Prostate gland (tissue), 2 donors: ENCODE measurements at places on chromosomes 7 and 10. TPM values are rescaled to one million over a fixed set of nuclear protein-coding genes. Genes with fewer than 3 reads are reported as not detected.

DNA sequence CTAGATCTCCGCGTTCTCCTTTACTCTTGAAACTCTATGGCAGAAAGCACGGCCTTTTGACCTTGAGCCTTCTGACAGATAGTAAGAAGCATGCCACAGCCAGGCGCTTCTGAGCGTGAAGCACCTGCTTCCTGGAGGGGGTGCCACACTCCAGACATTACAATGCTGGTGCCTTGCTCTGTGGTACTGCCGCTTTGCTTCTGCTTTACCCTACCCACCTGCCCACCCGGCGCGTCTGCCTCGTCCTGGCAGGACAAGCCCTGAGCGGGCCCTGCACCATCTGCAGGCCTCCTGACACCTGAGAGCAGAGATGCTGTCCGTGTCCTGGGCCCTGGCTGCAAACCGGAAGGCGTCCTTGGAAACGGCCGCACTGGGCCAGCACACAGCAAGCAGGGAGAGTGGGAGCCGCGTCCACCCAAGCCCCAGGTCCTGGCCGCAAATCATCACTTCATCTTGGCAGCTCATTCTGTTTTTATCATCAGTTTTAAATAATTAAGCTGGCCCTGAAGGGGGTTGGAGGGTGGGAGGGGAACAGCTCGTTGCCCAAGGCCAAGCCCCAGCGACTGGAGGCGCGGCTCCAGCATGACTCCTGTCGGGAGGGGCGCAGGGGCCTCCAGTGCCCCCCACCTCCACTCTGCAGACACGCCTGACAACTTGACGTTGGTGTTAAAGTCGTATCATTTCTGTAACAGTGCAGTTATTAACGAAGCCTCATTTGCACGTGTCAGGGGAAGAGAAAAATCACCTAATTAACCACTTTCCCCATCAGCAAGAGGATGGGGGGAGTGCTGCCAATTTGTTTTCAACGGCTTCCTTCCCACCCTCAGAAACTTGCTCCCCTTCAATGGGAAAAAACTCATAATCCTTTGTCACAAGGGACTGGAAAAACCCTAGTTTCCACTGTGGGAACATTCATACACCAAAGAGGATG, 132.2 kb downstream of the MAD1L1 start:
- H3K27me3 ChIP-seq, result no peaks in the 10 kb centered on the region
- no peak overlapping the region for H3K4me3 ChIP-seq
- H3K27ac ChIP-seq, result no peak overlapping the region
- H3K36me3 ChIP-seq, result no peaks in the 10 kb centered on the region

- no peaks in the 10 kb centered on the region for H3K27me3 ChIP-seq
- H3K4me1 ChIP-seq, result no peaks in the 10 kb centered on the region
Measured at GRCh38 chr7:91034459-91035368, 229.5 kb upstream of the FZD1 start.

DNA sequence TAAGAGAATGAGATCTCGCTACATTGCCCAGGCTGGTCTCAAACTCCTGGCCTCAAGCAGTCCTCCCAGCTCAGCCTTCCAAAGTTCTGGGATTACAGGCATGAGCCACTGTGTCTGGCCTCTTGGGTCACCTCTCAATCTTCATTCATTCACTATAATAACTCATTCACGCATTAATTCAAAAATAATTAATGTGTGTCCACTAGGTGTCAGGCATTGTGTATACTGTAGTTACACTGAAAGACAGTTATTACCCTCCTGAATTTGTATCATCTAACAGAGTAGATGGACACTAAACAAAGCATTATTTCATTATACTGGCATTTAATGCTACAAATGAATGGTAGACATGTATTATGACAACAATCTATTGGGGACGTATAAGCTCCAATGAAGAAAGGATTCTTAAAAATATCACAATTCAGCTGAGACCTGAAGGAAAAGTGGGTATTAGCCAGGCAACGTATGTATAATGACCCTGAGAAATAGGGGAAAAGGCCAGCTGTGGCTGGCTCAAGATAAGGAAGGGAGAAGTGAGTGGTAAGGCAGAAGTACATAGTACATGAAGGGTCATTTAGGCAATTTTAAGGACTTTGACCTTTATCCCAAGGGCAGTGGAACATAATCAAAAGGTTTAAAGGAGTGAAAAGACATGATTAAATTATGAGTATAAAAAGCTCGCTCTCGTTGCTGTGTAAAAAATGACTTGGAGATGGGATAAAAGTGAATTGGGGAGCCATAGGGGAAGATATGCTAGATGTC, 150.7 kb downstream of the BTAF1 start:
- no peak overlapping the region for H3K4me3 ChIP-seq
- no peaks in the 10 kb centered on the region for H3K4me1 ChIP-seq
- no peak for DNase-seq
- H3K36me3 ChIP-seq, result no peaks in the 10 kb centered on the region
- no peaks in the 10 kb centered on the region for H3K27me3 ChIP-seq
- H3K27ac ChIP-seq, result no peak overlapping the region

DNA sequence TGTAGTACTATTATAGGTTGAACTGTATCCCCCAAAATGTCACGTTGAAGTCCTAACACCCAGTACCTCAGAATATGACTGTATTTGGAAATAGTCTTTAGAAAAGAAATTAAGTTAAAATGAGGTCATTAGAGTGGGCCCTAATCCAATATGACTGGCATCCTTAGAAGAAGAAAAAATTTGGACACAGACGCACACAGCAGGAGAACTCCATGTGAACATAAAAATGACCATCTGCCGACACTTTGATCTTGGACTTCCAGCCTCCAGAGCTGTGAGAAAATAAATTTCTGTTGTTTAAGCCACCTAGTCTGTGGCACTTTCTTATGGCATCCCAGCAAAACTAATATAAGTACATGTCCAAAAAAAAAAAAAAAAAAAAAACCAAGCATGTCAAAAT, 225.8 kb downstream of the PARD3 start:
- no peak overlapping the region for H3K4me3 ChIP-seq
- no peaks in the 10 kb centered on the region for H3K27me3 ChIP-seq
- H3K27ac ChIP-seq, result no peak overlapping the region

DNA sequence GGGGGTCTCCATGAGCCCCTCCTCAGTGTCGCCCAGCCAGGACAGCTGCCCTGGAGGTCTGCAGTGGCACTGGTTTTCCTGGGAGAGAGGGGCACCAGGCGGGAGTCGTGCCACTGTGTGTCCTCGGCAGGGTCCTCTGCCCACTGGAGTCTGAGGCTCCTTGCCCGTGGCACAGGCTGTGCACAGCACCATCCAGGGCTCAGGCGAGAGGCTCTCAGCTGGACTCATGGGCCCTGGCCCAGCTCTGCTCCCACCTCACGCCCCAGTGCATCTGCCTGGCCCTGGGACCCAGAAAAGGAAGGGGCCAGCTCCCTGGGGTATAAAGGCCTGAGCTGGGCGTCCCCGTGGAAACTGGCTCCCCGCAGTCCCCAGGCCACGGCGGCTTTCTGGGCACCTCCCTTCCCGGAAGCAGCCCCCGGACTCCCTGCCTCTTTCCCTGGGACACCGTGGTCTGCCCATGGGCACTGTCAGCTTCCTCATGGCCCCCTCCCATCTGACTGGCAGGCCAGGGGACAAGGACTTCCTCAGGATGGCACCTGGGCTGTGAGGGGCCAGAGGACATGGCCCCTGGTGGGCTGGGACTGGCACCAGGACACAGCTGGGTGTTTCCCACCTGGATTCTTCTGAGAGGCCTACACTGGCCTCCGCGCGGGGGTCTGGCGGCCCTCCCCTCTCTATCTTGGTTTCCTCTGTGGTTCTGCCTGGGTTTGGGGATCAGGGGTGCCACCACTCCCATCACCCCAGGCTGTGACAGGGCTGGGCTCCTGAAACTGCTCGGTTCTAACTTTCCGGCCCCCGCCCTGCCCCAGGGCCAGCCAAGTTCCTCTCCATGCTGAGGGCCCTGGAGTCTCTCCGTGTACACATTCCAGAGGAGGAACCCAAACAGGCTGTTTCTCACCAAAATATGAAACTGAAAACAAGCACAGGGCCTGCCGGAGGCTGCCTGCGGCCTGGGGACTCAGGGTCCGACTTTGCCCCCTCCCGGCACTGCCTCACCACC, 5.5 kb downstream of the FOXL3 start:
- peaks cover 5% of the 10 kb centered on the region for H3K27me3 ChIP-seq
- H3K36me3 ChIP-seq, result no peaks in the 10 kb centered on the region
- H3K4me1 ChIP-seq, result no peaks in the 10 kb centered on the region
- H3K4me3 ChIP-seq, result no peak overlapping the region
- H3K27ac ChIP-seq, result no peak overlapping the region
- no peak for DNase-seq

- H3K36me3 ChIP-seq, result no peaks in the 10 kb centered on the region
- H3K27ac ChIP-seq, result no peak overlapping the region
- no peaks in the 10 kb centered on the region for H3K27me3 ChIP-seq
- no peak overlapping the region for H3K4me3 ChIP-seq
- no peaks in the 10 kb centered on the region for H3K4me1 ChIP-seq
- no peak for DNase-seq
Measured at GRCh38 chr10:86446440-86446839, 75.2 kb downstream of the WAPL start.

- H3K27me3 ChIP-seq, result no peaks in the 10 kb centered on the region
- no peaks in the 10 kb centered on the region for H3K4me1 ChIP-seq
Measured at GRCh38 chr10:102869258-102870198, at the start of gene AS3MT. Gene AS3MT (plus strand): TSS chr10:102869470. CDS start chr10:102869593, 123 bp downstream.

- H3K4me3 ChIP-seq, result no peak overlapping the region
- no peaks in the 10 kb centered on the region for H3K27me3 ChIP-seq
- no peaks in the 10 kb centered on the region for H3K36me3 ChIP-seq
- H3K4me1 ChIP-seq, result no peaks in the 10 kb centered on the region
Measured at GRCh38 chr10:112115781-112116385, 67.7 kb downstream of the GPAM start.

DNA sequence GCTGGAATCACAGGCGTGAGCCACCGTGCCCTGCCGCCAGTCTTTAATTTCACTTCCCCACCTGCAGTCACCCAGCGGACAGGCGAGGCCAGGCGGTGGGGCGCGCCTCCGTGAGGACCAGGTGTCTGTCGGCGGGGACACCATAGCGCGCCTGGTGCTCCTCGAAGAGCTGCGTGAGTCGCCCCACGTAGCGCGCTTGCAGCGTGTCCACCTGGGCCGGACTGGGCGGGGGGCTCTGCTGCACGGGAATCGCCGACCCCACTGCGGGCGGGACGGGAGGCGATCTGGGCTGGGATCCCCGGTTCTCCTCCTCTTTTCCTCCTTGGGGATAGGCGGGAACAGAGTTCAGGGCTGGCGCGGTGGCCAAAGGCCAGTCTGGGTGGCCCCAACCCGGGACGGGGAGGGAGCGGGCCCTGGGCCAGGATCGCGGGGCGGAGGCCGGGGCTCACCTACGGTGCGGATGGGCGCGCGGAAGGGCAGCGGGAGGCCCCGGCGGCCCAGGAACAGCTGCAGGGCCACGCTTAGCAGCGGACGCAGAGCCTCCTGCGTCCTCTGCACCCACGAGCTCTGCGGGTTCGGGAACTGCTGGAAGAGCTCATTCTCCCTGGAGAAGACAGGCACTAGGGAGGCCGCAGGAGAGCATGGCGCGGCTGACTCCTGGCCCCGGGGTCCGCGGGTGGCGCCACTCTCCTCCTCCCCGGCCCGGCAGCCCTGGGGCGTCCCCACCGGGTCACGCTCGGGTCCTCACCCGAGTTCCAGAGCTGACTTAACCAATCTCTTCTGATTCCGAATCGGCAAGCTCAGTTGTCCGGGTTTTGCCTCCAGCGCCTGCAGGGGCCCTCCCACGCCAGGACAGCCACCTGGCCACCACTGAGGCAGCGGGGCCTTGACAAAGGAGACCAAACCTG, 1.1 kb upstream of the MOGAT3 start:
- peaks cover 5% of the 10 kb centered on the region for H3K4me1 ChIP-seq
- no peak overlapping the region for H3K4me3 ChIP-seq
- peaks cover 14% of the 10 kb centered on the region for H3K27me3 ChIP-seq
- DNase-seq, result no peak

- no peaks in the 10 kb centered on the region for H3K36me3 ChIP-seq
- no peak overlapping the region for H3K27ac ChIP-seq
- no peak for DNase-seq
Measured at GRCh38 chr10:69624245-69624786, 5.7 kb upstream of the FAM241B start.

DNA sequence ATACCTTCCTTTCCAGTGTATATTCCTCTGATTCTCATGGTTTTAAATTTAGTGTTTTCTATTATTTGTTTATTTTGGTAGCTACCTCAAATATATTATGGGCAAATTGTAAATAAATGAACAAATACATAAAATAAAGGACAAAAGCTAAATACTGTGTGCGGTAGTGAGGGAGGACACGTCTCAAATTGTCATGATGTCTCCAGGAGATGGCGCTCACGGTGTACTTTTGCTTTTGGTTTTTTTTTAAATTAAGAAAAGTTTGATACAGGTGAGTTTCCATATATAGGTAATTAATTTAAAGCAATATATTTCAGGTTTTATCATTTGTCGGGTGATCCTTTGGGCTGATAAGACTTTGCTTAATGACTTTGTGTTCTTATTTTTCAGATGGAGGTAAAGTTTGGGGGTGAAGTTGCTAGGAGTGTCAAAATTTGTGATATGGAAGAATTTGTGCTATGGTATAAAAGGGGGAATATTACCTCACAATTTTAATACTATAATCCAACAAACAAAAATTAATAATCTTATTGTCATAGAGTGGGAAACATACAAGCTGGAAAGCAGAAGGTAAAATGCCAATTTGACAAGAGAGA, 68.4 kb upstream of the TMEM229A start:
- H3K27ac ChIP-seq, result no peak overlapping the region
- no peaks in the 10 kb centered on the region for H3K27me3 ChIP-seq
- DNase-seq, result no peak
- no peaks in the 10 kb centered on the region for H3K4me1 ChIP-seq

DNA sequence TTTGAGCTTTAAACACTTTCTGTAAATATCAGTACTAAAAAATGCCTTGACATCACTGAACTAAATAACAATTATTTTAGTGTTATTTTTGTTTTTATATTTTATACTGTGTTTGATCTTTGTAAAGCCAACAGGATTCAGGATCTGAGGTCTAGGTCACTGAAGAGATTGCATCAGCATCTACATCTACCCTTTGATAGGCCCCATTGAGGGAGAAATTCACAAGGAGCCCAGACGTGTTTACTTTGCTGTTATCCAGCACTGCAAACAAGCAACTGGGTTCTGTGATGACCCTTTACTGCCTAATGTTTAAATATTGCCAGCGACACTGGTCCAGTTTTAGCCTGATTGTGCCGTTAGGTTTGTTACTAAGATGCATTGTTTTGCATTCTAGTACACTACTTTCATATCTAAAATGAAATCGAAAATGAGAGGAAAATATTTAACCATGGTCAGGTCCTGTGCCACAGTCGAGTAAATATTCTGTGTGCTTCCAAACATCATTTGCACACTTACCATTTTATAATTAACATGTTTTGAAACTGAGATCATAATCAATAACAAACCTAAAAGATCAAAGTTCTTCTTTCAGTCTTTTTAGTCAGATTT, 48.7 kb downstream of the SP8 start:
- H3K4me1 ChIP-seq, result no peaks in the 10 kb centered on the region
- no peak overlapping the region for H3K4me3 ChIP-seq
- no peak for DNase-seq
- no peak overlapping the region for H3K27ac ChIP-seq
- H3K27me3 ChIP-seq, result no peaks in the 10 kb centered on the region

VSTM4 gene
- total RNA-seq, result 36.0 TPM

EGFR gene
- total RNA-seq, result 78.3 TPM

C1QL3 gene
- total RNA-seq, result 2.6 TPM
